Fibroblast of villous mesenchyme (primary cell): ENCODE measurements at places on chromosomes 5 and 9.

DNA sequence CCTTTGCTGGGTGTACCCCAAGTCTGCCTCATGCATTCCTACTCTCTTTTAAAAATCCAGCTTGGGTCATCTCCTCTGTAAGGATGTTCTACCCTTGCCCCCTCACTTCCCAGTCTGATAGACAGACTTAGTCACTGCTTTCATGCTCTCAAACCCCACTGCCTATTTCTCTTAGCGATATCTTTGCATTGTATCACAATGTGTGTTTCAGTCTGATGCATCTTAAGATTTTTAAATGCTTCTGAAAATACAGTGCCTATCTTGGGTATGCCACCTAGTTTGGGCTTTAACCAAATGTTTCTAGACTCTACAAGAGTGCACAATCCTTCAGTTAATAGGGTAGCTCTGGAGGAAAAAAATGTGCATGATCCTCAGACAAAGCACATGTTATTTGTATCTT, 97.8 kb downstream of the SNX18 start:
- DNase-seq, result no peak

DNA sequence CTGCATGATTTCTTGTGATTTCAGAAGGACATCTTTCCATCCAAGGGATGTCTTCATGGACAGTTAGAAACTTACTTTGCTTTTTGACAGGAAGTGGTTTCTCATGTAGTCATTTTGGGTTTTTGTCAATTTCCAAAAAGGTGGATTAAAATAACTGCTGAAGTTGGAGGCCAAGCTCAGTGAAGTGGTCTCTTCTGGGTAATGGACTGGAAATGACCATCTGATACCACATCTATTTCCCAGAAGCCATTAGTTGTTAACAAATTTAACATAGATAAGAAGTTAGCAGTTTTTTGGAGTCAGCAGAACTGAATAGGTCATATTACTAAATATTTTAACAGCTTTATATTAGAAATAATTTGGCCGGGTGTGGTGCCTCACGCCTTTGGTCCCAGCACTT, 86.2 kb upstream of the MYO10 start:
- no peak for DNase-seq

- DNase-seq, result peak; percentile 17
These were observed 2.5 kb downstream of the SMC5 start for GRCh38 chr9:70261131-70261870.

DNA sequence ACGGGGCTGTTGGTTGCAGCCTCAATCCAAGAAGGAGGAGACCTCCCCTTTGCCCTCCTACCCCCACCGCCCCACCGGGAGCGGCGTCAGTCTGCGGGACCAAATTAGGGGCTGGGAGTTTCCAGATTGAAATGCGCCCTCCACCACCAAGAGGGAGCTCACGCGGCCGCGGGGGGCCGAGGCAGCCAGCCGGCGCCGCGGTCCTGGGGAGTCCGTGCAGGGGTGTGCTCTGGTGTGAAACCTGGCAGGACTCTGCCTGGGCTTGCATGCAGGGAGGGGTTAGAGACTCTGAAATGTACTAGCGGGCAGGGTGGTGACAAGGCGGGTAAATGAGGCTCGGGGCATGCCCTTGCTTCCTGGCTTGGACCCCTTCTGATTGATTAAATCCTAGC, 989 bp upstream of the FBN2 start:
- peak; percentile 33 for DNase-seq

GRCh38 chr5:10315201-10315600, 7.5 kb upstream of the CMBL start:
- no peak for DNase-seq

DNA sequence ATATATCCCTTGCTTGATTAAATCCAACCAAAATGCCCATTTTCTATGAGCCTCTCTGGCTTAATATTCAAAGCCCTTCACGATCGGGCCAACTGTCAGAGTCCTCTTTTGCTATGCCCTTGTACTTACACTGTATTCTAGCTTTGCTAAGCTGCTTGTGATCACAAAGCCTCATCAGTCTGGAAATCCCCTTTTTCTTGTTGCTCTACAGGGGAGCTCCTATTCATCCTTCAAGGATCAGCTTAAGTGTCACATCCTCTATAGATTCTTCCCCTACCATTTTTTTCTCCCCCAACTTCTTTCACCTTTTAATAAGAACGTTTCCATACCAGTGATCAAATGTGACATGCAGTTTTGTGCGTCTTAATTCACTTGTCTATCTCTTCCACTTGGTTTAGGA, 450.4 kb upstream of the CHD1 start:
- DNase-seq, result no peak

- DNase-seq, result peak; percentile 92
These were observed 2.9 kb downstream of the DNAJB5 start for GRCh38 chr9:34992376-34992951.

- no peak for DNase-seq
These were observed 386.1 kb downstream of the NTRK2 start for GRCh38 chr9:85055506-85056202.

DNA sequence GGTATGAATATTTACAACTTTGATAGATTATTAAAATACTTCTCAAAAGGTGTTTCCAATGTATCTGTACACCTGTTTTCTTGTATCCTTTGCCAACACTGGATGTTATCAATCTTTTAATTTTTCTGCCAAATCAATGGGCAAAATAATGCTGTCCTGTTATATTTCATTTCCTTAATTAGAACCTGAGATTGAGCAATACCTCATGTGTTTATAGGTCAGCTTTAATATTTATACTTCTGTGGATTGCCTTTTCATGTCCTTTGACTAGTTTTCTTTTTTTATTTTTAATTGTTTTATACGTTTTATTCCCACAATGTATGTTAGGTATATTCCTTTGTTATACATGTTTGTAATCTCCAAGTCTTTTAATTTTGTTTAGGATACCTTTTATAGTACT, 77.6 kb downstream of the JAK2 start:
- peak; percentile 11 for DNase-seq
